ENCODE measurements at places on chromosomes 11 and 22.

DNA sequence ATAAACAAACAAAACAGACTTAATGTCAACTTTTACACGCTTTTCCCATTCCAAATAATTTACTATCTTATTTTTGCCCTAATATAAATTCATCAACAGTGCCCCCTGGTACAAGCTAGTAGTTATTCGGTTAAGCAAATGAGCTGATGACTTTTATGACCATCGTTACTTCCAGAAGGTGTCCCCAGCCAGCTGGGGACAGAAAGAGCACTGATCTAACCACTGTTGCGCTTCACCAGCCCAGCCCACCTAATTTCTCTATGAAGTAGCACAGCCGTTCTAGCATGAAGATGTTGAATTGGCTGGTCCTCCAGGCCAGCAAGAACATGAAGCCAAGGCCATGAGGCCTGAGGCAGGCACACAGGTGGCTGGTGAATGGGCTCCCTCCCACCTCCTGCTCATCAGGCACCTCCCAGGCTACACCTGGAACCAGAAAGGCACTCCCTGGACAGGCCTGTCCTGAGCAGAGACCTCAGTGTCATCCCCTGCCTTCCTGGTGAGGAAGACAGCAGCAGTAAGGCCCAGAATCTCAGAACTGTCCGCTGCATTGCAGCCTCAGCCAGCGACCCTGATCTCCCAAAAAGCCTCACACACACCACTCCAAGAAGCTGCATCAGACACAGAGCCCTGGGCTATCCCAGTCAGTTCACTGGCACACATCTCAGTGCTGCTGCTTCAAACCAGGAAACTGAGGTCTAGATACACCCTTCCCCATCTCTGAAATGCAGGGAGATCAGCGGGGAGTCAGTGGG, 12.9 kb downstream of the GNB1L start:
- DNase-seq, result no peak

GRCh38 chr11:122655527-122656072, at the start of gene UBASH3B:
Gene UBASH3B, plus strand, starts transcription at chr11:122655722. Its CDS starts 328 bp downstream, at chr11:122656050.
- DNase-seq, result peak; percentile 64

GRCh38 chr11:17972987-17973386, 39.9 kb downstream of the SERGEF start:
- DNase-seq, result peak; percentile 87

DNA sequence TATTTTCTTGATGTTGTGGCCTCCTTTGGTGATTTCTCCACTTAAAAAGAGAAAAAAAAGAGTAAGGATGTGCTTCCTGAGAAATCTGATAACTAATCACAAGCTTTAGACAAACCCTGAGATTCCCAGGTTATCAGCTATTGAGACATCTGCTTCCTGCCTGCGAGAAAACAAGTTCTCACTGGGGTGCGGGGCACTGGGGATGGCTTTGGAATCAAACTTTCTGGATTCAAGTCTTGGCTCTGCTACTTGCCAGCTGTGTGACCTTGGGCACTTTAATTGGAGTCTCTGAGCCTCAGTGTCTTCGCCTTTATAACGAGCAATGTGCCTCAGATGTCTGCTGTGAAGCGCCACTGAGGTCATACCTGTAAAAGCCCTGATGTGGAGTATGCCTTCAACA, 152.5 kb upstream of the NAV2 start:
- no peak for DNase-seq

DNA sequence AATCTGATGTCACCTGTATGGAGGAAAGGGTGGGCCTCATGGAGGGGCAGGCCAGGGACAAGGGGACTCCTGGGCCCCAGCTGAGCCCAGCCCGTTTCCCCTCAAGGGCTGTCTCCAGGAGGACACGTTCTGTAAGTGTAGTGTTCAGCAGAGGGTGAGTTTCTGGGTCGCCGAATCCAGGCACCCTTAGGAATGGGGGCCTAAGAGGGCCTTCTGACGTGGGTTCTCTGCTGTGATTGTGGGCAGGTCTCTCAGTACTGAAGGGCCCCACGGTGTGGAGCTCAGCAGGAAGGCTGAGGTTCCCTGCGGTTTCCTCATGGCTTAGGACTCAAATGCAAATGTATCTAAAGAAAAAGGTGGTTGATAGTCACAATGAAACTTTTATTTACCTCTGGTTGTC, 6.5 kb downstream of the PTDSS2 start:
- DNase-seq, result no peak

DNA sequence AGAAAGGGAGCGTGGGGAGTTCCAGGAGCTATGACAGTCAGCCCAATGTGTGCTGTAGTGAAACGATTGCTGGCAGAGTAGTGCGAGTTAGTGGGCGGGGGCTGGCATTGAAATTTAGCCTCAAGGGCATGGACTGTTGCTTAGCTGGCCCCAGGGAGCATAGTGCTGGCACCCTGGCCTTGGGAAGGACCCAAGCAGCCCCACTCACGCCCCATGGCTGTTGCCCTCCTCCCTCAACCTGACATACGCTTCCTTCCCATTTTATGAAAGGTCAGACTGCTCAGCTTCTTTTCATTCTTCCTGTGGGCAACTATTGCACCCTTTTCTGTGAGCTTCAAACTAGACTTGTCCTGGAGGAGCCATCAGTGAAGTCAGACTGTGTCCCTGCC, 52.0 kb upstream of the SUSD2 start:
- no peak for DNase-seq

DNA sequence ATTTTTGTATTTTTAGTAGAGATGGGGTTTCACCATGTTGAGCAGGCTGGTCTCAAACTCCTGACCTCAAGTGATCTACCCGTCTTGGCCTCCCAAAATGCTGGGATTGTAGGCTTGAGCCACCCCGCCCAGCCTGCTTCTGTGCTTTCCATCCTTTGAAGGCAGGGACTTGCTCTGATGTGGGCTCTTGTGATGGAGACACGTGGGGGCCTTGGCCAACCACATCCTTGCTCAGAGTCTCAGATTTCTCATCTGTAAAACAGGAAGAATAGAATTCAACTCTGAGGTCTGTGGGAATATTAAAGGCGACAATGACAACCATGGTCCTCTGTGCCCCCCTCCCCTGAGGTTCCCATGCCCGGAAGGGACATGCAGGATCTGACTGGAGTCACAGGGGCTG, 3.8 kb upstream of the GGA1 start:
- no peak for DNase-seq

GRCh38 chr11:128684549-128685401, 9.1 kb upstream of the FLI1 start:
- no peak for DNase-seq

DNA sequence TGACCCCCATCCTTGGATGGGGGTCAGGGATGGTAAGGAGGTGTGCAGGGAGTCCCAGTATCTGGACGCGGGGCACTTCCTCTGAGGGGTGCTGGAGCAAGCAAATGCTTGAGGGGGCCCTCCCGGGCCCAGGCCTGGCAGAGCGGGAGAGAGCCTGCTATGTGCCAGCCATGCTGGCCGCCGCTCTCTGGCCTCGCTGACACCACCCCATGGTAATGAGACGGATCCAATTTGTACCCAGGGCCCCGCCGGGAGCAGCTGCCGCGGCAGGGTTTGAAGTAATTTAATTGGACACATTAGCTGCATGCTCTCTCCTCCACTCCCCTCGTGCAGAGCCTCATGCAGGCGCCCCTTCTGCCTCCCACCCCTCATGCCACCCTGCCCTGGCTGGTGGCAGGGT, 6.3 kb downstream of the SYT7 start:
- DNase-seq, result no peak

DNA sequence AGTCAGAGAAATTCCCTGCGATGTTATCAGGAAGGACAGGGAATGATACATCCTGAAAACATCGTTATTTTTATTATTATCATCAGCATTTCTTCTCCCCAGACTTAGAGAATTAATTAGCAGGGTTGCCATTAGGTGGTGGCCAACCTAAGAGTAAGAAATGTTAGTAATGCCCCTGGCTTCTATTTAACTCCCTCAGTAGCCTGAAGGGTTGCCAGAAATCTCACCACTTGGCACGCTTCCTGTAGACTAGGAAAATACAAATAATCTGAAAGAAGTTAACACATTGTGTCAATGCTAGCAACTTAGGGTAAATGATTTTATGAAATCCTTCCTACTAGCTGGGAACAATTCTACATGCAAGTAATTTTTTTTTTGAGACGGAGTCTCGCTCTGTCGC, 45.5 kb downstream of the ENDOD1 start:
- no peak for DNase-seq

DNA sequence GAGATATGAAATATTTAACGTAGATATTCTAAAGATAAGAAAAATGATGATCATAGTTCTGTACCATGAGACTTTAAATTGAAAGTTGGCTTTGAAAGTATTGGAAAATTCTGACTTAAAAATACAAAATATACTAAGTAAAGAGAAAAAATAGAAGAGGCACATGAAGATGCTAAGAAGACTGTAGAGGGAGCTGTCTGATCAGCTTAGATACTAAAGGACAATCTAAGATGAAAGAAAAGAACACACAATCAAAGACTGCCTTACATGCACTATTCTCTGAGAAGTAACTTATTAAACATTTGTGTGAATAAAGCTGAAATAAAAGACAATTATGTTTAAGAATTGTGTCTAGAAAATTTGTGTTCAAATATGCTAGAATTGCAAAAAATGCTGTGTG, 55.1 kb downstream of the RBMXL2 start:
- no peak for DNase-seq

GRCh38 chr11:77127920-77128691, at the start of gene MYO7A:
Gene MYO7A, plus strand, starts transcription at chr11:77128246. Its CDS starts 2,389 bp downstream, at chr11:77130635.
- DNase-seq, result no peak

- DNase-seq, result no peak
Observed at GRCh38 chr11:85109141-85109540, 518.0 kb downstream of the DLG2 start.

DNA sequence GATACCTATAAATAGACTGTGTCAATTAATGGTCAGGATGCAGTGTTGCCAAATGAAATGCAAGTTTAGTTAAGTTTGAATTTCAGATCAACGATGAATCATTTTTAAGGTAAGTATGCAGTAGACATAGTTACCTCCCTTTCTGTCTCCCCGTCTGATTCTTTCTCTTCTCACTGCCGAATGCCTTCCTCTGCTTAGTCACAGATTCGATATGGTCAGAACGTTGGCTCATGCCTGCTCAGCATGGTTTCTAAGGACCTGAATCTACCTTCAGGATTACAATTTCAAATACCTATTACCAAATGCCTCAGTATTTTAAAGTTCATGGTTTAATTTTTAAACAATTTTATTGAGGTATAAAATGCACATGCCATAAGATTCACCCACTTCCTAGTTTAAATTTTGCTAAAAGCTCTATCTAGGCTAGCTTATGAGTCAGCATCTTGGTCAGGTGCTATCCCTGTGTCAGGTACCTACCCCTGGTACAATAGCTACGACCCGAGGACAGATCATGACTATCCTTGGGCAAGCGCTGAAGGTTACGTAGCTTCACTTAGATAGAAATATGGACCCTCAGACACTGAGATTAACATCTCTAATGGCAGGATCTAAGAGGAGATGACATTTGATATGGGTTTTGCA, 78.2 kb upstream of the SPON1 start:
- DNase-seq, result no peak

DNA sequence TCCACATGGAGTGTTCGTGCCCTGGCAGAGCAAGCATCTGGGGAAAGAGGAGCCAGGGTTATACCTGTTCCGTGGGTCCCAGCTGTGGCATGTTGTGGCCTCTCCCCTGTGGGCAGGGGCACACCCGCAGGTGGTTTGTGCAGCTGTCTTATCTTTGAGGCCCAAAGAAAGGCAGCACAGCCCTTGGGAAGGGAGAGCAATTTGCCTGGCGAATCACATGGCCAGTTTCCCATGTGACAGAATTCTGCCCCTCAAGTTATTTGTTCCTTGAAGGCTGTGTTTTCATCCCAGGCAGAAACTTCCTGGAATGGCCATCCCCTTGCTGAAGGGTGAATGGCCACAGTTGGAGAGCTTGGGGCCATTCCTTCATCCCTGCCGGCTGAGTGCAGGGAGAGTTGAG, 16.4 kb upstream of the COX8A start:
- no peak for DNase-seq

- no peak for DNase-seq
Observed at GRCh38 chr22:22093743-22094142, 111.2 kb upstream of the TOP3B start.

DNA sequence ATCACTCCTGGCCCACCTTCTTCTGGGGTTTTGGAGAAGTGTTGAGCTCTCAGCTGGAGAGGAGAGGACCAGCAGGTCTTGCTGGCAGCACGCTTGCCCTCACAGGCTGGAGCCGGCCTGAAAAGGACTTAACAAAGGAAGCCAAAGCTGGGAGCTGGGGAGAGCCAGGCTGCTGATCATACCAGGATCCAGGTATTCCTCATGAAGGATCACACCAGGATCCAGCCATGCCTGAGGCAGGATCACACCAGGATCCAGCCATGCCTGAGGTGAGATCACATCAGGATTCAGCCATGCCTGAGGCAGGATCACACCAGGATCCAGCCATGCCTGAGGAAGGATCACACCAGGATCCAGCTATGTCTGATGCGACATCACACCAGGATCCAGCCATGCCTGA, 17.0 kb downstream of the MRGPRD start:
- DNase-seq, result no peak

DNA sequence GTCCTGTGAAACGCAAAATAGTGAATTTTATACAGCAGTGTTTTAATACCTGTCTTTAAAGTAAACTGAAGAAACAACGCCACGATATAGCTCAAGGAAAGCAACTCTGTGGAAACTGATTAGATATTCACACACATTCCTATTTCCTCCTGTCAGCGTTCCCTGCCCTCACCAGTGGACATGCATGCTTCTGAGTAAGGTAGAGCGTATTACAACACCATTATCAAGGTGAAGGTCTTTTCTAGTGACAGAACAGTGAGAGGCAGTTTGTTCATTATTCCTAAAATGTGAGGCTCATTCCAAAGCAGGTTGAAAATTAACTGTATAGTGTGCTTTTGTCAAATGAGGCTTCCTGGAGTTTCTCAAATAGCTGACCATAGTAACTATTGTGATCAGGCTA, 153.1 kb downstream of the DDX10 start:
- no peak for DNase-seq

GRCh38 chr11:362642-363442, 6.5 kb upstream of the B4GALNT4 start:
- no peak for DNase-seq

GRCh38 chr11:93169950-93170561, 27.7 kb downstream of the SLC36A4 start:
- peak; percentile 1 for DNase-seq

- no peak for DNase-seq
Observed at GRCh38 chr22:47872761-47873535, 1110.5 kb downstream of the TBC1D22A start.

- no peak for DNase-seq
Observed at GRCh38 chr11:8581300-8581699, 12.7 kb downstream of the STK33 start.

- DNase-seq, result no peak
Observed at GRCh38 chr11:57094181-57094935, 87.4 kb upstream of the LRRC55 start.

- DNase-seq, result no peak
Observed at GRCh38 chr11:8098879-8099278, 17.9 kb downstream of the TUB start.

Data from AG09319 (cell line).